Naive thymus-derived CD8-positive, alpha-beta T cell (primary cell): ENCODE measurements at places on chromosomes 5 and 9.

- no peak for DNase-seq
These were observed 91.4 kb upstream of the RANBP6 start for GRCh38 chr9:6106711-6107339.

DNA sequence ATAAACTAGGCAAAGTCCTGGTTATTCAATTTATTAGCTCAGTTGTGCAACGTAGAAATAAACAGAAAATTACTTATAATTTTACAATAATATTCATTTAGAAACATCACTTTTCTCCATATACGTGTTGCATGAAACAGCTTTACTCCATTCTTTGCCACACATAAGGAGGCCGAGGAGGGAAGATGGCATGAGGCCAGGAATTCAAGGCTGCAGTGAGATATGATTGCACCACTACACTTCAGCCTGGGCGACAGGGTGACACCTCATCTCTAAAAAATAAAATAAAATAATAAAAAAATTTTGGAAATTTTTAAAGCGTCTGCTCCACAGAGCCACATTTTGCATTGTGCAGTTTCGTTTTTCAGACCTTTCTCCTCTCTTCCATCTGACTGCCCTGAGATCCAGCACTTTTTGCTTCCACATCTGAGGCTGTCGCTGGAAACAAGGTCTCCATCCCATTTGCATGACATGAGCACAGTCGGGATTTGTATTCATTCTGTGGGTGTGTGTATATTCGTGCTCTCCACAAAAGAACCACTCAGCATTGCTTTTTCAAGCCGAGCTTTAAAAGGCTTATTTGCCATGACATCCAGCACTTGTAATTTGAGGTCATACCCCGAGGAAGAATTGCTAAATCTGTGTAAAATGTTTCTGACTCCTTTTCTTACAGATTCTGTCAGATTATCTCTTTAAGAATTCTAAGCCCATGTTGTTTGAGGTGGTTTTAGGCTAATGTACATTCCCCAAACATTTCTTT lies 98.6 kb upstream of the MSX2 start:
- DNase-seq: no peak

GRCh38 chr5:153490118-153491037 lies at the start of gene GRIA1:
GRIA1 (plus strand) TSS chr5:153490670.
- no peak for DNase-seq

DNA sequence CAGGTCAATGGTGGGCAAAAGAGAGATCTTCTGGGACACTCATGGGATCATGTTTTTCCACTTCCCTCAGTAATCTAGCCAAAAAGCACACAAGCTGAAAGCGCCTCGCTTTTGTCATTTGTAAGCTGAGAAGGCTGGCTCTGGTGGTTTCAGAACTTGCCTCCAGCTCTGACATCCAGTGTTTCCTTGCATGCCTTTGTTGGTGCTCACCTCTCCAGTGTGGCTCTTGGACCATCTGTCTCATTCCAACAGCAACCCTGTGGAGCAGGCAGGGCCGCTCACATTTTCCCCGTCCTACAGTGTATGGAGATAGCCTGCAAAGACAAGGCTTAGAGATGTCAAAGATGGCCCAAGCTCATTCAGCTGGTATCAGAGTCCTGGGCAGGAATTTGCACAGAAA lies 160.8 kb upstream of the KLF4 start:
- no peak for DNase-seq

DNA sequence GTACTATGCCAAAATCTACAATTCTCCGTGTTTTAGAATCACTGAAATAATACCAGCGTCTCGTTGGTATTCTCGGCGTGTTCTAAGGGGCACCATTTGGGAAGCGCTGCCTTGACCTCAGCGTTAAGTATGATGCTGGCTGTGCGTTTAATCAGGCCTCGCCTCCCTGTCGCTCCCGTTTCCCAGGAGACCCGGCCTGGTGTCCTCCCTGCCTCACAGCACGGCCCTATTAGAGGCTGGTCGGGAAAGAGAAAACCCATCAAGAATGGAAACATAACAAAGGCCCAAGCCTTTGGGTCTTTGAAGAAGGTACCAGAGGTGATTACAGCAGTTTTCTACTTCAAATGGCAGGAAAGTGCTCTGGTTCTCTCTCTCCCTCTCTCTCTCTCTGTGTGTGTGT lies 30.0 kb downstream of the GFPT2 start:
- no peak for DNase-seq

GRCh38 chr9:108272349-108272899 lies 583.4 kb downstream of the ACTL7B start:
- DNase-seq: no peak

DNA sequence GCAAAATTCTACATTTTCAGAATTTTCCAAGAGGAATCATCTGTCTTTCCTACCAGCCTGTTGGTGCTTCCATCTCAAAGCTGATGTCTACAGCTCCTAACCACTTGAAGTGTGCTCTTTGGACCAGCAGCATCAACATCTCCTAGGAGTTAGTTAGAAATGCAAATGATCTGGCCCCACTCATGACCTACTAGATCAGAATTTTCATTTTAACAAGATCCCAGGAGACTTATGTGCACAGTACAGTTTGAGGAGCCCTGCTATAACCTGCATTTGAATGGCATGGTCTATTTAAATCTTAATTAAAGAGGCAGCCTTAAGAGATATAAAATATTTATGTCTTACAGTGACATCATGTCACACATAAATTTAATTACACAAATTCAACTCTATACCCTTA lies 33.8 kb downstream of the ITK start:
- no peak for DNase-seq

- DNase-seq: no peak
These were observed 32.0 kb upstream of the TTC1 start for GRCh38 chr5:159976921-159977320.

DNA sequence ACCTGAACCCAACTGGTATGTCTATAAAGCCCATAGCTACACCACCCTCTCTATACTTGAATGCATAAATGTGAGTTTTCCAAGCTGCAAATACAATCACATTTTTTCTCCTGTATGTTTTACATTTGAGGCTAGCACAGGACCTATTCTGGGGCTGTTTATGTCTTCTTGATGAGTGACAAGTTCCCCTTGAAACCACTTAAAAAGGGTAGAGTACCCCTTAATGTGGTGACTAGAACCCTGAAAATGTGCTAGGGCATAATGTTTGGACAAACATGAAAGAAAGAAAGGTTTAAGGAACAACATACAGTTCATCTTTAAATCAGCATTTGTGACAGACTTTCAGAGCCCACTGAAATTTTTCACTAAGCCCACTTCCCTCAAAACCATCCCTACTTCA lies 25.2 kb upstream of the GLIS3 start:
- DNase-seq: peak; percentile 72
